KBM-7 (cell line): ENCODE measurements at places on chromosomes 12 and 14.

DNA sequence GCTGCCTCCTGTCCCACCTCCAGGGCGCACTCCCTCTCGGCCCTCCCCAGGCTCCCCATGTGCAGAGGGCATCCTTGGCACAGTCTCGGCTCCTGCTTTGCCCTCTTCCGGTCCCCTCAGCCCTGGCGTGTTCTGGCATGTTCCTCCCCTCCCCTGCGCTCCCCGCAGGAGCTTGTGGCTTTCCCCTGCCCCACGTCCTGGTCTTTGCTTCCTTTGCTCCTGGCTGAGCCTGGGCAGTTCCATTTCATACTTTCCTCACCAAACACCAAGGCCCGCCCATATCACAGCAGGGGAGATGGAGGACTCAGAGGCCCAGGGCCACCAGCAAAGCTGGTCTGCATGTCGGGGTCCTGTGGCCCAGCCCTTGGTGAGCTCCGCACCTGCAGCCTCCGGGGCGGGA is 56.0 kb downstream of the FBRSL1 start:
- no peak for DNase-seq

DNA sequence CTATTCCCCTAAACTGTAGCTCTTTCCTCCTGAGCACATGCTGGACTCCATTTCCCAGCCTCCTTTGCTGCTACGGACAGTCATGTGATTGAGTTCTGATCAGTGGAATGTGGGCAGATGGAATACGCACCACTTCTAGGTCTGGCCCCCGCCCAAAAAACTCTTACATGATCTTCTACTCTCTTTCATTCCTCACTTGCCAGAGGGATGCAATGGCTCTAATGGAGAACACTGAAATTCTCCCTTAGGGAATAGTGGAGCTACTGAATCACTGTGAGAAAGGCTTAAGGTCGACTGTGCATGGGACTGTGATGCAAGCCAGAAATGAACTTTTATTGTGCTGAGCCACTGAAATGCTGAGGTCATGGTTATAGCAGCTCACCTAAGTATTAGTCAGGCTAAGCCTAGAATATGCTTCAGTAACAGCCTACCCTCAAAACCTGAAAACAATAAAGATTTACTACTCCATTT is 13.0 kb upstream of the TMED2 start:
- DNase-seq = no peak

DNA sequence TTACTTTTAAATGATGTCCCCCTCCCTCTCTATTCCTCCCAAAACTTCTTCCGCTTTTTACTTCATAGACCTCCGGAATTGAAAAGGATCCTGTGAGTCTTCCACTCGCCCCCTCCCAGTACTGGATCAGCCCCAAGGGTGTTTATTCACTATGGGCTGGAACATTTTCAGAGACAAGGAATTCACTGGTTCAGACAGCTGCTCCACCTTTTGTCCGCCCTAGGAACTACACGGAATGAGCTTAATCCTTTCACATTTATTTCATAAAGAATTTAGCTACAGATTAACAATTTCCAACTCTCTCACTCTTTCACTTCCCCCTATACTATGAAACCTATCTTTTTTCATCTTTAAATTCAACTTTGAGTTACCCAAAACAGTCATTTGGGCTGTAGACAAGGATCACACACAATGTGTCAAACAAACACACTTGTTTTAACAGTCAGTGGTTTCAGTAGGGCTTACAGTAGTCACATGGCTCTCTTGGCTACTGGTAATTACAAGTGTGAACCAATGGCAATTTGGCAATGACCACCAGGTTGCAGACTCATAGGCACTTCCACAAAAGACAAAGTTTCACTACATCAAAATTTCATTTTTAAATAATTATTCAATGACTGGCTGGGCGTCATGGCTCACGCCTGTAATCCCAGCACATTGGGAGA is 20.6 kb downstream of the CNIH1 start:
- DNase-seq = peak; percentile 53

DNA sequence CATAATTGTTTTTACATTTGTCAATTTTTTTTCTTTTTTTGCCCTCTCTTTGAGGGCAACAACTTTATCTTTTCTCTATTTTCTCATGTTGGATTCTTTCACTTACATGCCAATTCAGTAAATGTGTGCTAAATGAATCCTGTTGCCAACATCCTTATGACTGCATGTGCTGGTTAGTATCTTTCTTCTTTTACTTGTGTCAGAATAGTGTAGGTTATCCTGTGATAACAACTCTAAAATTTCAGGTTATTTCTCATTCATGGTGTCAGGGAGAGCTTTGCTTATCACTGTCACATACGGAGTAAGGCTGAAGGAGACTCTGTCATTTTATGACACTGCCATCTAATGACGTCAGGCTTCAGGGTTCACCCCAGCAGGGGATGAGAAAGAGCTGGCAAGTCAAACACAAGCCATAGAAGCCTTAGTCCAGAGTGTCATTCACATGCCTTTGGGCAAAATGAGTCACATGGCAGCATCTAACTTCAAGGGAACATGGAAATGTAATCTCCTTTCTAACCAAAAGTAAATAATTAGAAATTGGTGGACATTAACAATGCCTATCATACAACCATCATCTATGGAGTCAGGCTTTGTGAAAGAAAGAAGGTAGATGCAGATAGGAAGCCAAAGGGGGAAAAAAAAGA is 242.5 kb upstream of the ATP2B1 start:
- DNase-seq = no peak

GRCh38 chr12:16150276-16150675 is 127.2 kb downstream of the SLC15A5 start:
- no peak for DNase-seq

- no peak for DNase-seq
Observed at GRCh38 chr12:8844665-8845064, 22.2 kb downstream of the A2ML1 start.

DNA sequence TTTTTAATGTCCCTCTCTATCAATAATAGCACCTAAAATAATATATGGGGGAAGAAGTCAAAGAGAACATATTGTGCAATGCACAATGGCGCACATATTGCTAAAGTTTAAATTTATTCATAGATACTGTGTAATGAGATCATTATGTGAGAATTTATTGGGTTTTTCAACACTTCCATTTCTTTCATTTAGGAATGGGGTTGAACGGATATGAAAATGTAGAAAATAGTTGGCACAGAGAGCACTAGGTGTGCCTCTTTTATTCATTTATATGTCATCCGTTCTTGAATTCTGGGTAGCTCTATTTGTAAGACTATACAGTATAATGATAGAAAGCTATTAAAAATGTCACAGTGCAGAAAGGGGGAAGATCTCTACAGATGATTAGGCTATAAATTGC is 63.9 kb downstream of the ATG14 start:
- no peak for DNase-seq

GRCh38 chr14:25837551-25837965 is 760.3 kb downstream of the NOVA1 start:
- DNase-seq = no peak

DNA sequence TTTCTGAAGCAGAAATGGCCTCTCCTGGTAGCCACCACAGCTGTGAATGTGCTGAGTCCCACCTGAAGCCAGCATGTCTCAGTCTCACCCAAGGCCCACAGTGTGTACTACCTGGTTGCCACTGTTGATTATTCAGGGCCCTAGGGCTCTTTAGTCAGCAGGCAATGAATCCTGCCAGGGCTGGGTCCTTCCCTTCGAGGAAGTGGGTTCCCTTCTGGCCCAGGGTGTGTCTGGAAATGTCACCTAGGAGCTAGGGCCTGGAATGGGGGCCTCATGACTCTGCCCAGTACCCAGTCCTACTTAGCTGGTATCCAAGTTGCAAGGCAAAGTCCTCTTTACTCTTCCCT is 207.4 kb downstream of the SYNE2 start:
- no peak for DNase-seq

- DNase-seq = no peak
Observed at GRCh38 chr12:68572661-68573060, 38.0 kb upstream of the RAP1B start.

DNA sequence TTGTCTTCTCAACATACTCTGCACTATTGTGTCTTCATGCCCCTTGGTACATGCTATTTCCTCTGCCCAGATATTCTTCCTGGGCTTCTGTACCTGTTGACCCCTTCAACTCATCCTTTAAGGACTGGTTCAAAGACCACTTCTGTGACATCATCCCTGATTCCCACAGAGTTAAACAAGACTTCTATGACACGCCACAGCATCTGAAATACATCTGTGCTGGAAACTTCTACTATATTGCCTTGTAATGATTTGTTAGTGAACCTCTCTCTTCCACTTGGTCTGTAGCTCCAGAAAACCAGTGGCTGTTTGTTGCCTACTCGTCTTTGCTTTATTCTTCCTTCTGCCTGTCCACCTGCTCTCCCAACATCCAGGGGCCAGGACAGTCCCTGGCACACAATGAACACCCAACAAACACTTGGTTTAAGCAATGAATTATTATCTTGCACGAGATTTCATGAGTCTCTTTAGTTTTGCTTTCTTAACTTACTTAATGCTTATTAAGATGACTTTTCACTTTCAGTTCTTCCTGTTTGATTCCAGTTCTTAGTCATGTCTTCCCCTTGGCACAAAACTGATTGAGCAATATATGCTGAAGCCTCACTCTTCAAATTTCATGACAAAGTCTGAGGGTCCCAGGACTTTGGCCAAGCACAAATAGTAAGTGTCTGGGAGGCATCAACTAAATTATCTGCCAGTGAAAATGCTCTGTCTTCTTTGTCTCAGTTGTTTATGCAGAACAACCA is 485.9 kb downstream of the APAF1 start:
- DNase-seq = no peak

DNA sequence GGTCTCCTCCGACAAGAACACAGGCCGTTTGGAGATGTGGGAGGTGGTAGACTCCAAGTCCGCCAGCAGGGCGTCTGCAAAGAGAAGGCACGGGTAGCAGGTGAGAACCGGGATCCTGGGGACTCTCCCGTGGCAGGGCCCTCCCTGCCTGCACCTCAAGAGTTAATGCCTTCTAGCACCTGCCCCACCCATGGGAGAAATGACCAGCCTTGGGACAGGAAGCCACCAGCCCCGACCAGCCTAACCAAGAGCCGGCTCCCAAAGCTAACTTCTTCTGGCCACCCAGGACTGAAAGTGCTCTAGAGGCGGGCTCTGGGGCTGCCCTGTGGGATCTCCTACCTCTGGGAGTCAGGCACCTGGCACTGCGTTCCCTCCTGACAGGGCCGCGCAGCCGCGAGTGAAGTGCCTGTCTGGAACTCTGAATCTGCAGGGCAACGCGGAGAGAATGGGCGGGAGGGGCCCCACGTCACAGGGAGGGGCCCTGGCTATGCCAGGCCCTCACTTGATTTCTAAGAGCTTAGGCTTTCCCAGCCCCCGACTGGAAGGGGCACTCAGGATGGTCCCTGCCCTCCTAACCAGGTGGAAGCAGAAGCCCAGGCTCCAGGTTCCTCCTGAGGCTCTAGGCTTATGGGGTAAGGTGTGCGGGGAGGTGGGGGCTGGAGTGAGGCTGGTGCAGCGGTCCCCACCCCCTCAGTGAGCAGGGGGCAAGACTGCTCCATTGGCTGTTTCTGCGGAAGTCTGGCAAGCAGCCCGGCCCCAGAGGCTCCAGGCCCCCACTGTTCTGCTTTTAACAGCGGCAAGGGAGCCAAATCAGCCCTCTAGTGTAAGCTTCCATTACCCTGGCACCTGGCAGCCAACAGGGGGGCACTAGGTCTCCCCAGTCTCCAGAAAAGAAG is 23.6 kb upstream of the RPLP0 start:
- DNase-seq = no peak

DNA sequence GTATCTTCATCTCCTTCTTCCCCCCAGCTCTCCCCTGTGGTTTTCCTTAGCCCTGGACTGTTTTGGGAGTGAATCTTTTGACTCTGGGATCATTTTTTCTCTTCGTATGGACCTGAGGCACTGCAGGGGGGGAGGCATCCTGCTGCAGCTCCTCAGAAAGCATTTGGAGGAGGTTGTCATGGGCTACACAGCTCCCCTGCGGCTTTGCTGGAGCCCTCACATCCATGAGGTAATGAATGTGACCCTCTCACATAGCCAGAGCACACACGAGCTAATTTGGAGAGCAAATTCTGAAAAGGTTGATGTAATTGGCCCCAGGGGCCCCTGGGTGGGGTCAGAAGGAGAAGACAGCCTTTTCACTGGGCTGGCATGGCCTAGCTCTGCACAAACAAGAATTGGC is 110.9 kb downstream of the PAH start:
- no peak for DNase-seq

DNA sequence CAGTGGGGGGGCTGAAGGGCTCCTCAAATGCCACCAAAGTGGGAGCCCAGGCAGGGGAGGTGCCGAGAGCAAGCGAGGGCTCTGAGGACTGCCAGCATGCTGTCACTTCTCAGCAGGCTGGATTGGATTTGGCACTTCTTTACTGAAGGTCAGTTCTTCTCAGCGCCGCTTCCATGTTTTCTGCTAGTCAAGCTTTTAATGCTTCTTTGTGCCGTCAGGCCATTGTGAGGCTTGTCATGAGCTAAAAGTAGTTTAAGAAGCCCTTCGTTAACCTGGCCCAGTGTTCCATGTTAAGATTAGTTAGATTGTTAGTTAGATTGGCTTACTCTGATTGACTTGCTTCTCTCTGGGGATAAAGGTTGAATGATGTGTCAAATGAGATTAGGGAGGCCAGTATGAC is 13.4 kb downstream of the GABARAPL1 start:
- no peak for DNase-seq

GRCh38 chr12:106084014-106084671 is 54.6 kb downstream of the NUAK1 start:
- no peak for DNase-seq

- DNase-seq = no peak
Observed at GRCh38 chr12:61308220-61308619, 952.0 kb upstream of the USP15 start.

- DNase-seq = no peak
Observed at GRCh38 chr14:101394374-101394773, 166.9 kb upstream of the DIO3 start.
